ENCODE measurements at places on chromosomes 11 and 22.

DNA sequence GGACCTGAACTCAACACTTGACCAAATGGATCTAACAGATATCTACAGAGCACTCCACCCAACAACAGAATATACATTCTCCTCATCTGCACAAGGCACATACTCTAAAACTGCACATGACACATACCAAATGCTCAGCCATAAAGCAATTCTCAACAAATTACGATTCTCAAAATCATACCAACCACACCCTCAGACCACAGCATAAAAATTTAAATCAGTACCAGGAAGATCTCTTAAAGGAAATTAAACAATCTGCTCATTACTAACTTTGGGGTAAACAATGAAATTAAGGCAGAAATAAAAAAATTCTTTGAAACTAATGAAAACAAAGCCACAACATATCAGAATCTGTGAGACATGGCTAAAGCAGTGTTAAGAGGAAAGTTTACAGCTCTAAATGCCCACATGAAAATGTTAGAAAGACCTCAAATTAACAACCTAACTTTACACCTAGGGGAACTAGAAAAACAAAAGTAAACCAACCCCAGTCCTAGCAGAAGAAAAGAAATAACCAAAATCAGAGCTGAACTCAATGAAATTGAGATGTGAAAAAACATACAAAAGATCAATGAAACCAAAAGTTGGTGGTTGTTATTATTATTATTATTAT lies 37.2 kb downstream of the TMEM123 start:
- DNase-seq = no peak

DNA sequence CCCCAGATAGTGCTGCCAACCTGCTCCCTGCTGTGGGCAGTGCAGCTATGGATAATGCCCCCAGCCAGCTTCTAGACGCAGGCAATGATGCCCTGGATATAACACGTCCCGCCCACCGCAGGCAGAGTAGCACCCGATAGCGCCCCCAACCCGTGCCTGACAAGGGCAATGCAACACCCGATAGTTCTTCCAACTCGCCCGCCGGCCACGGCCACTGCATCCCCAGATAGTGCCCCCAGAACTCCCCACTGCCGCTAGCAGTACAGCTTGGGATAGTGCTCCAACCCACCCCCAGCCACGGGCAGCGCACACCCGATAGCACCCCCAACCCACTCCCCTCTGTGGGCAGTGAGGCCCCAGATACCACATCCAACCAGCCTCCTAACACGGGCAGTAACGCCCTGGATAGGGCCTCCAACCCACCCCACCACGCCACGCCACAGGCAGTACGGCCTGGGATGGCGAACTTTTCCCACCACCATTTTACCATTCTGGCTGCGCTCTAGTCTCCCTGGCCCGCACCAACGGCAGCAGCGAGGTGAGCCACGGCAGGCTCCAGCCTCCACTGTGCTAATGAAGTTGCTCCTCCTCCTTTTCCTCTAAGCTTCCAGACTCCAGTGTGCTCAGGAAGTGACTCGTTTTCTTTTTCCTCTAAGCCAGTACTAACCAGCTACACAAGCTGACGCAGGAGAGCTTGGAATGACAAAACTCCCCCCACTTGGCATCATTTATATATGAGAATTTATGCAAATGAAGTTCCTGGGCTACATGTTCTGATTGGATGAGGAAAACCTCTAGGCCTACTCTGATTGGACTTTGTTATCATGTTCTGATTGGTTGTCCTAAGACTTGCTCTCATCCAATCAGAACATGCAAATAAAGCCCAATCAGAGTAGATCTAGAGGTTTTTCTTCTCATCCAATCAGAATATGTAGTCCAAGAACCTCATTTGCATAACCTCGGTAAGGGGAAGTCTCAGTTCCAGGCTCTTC lies 3.0 kb upstream of the RFPL3 start:
- no peak for DNase-seq

DNA sequence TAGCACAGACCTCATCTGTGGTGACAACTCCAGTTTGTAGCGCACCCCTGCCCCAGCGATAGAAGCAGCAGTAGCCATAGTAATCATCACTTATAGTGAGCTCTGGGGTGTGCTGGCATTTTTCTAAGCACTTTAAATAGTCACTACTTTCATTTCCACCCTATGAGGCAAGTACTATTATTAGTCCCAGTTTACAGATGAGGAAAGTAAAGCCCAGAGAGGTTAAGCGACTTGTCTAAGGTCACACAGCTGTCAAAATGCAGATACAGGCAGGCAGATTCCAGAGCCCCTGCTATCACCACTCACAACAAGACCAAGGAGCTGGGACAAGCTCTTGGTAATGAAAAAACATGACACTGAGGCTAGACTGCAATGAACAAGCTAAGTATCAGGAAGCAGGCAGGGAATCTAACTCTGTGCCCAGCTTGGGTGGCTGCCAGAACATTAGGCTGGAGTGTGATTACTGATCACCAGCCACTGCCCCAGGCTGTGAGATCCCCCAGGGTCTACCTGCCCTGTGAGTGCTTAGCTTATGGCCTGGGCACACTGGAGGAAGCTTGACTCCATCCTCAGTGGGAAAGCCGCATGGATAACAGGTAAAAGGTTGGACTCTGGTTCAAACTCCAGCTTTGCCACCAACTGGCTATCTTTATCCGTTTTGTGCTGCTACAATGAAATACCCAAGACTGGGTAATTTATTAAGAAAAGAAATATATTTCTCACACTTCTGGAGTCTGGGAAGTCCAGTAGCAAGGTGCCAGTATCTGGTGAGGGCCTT lies 561.1 kb downstream of the MN1 start:
- DNase-seq = no peak

DNA sequence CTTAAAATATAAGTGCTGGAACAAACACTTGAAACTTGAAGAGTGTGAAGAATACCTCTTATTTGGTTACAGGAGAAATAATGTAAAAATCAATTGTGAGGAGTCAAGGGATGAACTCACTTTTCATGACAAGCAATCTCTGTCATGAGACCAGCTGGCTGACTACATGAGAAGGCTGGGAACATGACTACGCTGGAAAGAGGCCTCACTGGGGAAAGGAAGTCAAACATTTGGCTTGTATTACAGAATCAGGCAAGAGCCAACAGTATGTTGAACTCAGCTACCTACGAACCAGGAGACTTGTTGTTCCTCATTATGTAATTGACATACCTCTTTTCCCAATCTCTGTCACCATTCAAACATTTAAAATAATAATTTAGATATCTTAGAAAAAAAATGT lies 14.4 kb downstream of the DCDC1 start:
- no peak for DNase-seq

DNA sequence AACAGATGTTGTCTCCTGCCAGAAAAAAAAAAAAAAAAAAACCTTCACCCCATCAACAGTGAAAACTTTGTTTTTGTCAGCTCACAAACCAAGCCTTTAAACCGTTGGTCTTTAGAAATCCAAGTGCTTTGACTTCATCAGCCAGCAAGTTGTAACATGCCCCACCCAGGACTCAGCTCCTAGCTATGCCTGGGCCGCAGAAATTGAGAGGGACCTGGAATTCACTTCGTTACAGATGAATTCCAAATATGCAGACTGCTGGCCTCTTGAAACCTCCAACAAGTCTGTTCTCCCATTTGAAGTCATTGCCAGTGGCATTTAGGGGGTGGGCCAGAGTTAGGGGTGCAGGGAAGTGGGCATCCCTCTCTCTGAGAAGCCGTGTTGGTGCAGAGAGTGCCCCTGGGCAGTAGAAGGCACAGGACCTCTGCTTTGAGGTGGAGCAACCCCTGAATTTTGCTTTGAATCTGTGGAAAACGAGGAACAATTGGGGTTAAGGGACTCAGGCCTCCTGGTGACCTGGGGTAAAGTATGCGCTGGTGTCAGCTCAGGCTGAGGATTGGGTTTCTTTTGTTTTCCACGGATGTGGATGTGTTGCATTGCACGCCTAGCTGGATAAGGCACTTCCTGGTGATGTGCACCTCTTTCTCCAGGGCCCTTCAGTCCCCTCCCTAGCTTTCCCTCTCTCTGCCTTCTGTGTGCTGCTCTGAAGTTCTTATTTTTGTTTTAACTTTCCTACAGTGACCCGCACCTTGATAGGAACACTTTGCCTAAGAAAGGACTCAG lies 109.5 kb downstream of the DBX1 start:
- DNase-seq = no peak

DNA sequence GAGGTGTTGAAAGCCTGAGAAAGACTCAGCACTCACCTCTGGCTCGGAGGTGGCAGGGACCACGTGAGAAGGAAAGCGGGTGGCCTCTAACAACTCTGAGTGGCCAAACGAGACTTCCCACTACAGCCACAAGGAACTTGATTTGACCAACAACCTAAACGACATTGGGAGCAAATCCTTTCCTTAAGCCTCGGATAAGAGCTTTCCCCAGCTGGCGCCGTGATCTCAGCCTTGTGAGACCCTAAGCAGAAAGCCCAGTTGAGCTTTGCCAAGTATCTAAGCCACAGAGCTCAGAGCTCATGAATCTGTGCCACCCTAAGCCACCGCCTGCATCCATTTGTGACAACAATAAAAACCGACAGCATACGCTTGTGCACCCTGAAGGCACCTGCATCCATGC lies 636.0 kb downstream of the TBC1D22A start:
- no peak for DNase-seq

DNA sequence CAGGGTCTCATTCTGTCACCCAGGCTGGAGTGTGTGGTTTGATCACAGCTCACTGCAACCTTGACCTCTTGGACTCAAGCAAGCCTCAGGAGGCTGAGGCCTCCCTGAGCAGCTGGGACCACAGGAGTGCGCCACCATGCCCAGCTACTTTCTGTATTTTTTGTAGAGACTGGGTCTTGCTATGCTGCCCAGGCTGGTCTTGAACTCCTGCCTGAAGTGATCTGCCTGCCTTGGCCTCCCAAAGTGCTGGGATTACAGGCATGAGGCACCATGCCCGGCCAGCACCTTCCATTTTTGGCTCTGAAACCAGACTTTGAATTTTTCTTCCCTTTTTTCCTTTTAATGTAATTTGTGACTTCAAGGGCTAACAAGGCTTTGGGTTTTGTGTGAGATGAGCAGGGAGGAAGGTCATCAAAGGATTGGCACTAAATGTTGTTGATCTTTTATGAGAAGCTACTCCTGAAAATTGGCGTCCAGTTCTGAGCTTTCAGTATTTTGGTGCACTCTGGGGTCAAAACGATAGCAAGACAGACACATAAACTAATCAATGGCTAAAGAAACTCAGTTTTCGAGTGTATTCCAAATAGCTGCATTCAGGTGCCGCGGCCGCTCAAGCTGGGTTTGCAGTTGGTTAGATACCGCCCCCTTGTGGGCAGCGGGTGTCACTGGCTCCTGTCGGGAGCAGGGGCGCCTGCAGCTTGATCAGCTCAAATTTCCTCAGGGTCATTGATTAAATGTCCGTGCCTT lies 51.9 kb upstream of the CLMP start:
- no peak for DNase-seq

DNA sequence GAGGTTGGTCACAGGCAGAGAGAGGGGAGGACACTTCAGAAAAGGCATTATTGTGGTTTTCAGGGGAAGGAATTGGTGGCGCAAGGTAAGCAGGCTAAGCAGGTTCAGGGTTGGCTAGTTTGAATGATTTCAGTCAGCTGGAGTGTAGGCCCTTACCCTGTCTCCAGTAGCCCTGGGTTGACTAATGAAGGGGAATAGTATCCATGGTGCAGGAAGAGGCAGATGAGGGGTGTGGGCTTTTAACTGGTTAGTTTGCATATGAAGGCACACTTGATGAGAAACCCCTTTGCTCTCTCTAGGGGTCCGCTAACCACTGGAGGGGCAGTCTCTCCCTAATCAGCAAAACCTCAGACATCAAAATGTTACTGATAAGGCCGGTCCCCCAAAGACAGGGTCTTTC lies 249.7 kb downstream of the AASDHPPT start:
- no peak for DNase-seq

DNA sequence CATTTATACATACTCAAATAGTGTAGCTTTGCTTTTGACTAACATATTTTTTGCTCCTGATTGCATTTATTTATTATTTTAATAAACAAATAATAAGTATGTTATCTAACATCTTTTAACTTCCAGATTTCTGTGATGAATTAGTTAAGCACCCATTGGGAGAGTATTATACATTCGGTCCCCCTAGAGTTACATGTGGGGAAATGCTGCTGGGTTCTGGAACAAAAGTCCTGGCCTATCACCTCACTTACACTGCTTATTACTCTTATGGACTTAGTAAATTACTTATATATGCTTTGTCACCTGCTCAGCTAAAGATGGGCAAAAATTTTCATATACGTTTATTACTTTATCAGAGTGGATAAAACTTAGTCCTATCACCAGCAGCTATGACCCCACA lies 1163.0 kb downstream of the FAM181B start:
- DNase-seq = no peak

DNA sequence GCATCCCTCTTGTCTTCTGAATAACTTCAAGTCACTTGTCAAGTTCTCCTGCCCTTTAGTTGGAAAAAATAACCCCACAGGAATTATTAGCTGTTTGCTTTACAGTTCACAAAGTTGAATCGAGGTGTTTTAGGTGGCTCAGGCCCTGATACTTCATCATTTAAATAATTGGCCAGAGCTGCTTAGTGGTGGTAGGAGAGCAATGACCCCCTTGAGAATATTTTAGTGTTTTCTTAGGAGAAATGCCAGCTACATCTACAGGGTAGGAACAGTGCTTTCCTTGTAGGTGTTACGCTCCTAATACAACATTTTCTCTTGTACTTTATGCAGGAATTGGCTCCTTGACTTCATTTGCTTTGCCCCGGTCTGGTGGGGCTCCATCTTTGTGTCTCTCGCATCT lies 73.2 kb downstream of the C22orf31 start:
- no peak for DNase-seq

GRCh38 chr11:12118949-12119348 lies 8.6 kb downstream of the MICAL2 start:
- no peak for DNase-seq

DNA sequence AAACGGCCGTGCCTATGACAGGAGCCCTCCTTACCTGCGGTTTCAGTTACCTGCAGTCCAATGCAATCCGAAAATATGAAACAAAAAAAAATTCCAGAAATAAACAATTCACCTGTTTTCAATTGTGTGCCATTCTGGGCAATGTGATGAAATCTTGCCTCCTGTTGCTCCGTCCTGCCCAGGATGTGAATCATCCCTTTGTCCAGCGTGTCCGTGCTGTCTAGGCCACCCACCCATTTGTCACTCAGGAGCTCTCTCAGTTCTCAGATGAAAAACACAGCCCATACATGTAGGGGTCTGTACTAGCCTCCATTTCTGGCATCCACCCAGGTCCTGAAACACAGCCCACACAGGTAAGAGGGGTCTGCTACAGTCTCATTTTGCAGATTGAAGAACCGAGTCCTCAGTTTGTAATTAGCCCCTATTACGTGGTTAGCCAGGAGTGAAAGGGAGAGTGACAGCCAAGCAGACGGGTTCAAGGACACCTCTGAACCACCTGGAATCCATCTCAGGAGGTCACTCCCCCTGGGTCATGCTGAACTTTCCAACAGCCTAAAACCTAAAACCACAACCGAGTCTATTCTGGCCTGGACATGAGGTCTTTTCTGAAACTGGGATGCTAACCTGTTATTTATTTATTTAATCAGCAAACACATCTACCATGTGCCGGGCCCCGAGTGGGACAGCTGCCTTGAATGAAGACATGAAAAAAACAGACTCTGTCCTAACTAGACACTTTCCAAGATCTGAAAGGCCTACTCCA lies 317.2 kb downstream of the SHANK2 start:
- no peak for DNase-seq

Data from cortex of kidney (tissue), 1 donor.